Progenitor cell of endocrine pancreas (in vitro differentiated cells): ENCODE measurements at places on chromosomes 13 and 19. TPM values are rescaled to one million over a fixed set of nuclear protein-coding genes. Genes with fewer than 3 reads are reported as not detected.

- H3K4me3 ChIP-seq, result peak within 1 kb of the TSS; percentile 51
- DNase-seq, result no peak
- H3K27ac ChIP-seq, result no peak within 1 kb of the TSS
- no peaks in the 10 kb centered on the region for H3K36me3 ChIP-seq
- peaks cover 85% of the 10 kb centered on the region for H3K27me3 ChIP-seq
- peaks cover 8% of the 10 kb centered on the region for H3K4me1 ChIP-seq
Observed at GRCh38 chr19:10420444-10421239, at the start of gene PDE4A. Gene PDE4A, plus strand, starts transcription at chr19:10420538. Its CDS starts 227 bp downstream, at chr19:10420765.

DNA sequence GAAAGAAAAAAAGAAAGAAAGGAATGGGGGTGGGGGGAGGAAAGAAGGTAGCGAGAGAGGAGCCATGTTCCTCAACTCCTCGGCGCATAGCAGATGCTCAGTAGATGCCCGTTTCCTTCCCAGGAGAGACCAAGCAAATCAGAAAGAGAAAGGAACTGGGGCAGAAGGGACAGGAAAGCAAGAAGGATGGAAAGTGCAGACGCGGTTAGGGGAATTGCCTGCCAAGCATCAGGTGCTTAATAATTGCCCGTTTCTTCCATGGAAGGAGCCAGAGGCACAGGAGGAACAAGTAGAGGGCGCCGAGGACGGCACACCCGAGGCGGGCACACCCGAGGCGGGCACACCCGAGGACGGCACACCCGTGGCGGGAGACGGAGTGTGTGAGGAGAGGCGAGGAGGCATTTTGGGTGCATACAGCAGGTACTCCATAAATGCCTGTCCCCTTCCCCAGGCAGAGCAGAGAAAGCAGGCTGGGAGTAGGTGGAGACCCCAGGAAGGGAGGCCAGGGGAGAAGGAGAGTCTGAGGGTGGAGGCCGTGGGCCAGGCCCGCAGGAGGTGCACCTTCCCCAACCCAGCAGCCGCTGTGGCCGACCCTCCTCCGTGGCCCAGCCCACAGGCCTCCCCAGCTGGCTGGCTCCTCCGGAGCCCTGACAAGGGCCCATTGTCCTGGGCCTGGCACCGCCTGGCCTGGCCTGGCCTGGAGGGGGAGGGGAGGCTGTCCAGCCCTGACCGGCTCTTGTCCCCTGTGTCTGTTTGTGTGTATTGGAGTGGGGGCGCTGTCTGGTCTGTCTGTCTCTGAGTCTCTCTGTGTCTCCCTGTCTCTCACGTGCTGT lies 14.6 kb downstream of the JOSD2 start:
- no peak overlapping the region for H3K4me3 ChIP-seq
- peaks cover 9% of the 10 kb centered on the region for H3K4me1 ChIP-seq
- no peak for DNase-seq
- H3K27ac ChIP-seq, result peak overlapping the region; percentile 35
- H3K36me3 ChIP-seq, result no peaks in the 10 kb centered on the region
- H3K27me3 ChIP-seq, result peaks cover 39% of the 10 kb centered on the region

The PSPC1 gene
- 92.3 and 94.1 TPM in 2 replicates for total RNA-seq

DNA sequence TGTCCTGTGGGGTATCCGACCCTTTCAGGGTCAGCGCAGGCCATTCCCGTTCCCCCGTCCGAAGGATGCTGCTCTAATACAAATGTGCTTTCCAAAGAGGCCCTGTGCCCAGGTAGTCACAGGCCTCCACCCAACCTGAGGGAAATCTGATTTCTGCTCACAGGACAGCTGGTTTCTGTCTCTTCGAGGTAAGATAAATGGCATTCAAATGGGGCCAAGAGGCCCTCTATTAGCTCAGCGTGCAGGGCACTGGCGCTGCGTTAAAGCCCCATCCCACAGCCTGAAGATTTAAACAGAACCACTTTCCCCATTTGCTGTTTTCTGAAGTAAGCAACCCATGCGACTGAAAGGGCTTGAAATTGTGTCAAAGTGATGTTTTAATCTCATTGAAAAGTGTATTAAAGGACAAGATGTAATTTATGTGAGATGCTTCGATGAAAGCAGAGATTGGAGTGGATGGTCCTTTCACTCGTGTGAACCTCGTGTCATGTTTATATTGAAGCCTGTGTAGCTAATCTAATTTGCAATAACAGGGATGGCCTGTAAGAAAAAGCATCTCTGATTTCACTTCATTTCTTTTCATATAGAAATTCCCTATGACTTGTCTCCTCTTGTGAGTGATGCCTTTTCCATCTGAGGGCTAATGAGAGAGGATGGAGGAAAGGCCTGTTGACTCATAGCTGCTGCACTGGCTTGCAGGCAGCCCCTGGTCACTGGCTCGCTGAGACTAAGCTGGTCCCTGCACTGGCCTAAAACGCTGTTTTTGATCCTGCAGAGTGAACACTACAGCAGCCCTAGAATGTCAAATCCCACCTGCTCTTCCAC lies 7.3 kb upstream of the SOX1 start:
- no peak for DNase-seq
- no peak overlapping the region for H3K27ac ChIP-seq
- H3K27me3 ChIP-seq, result peaks cover 92% of the 10 kb centered on the region
- peaks cover 6% of the 10 kb centered on the region for H3K4me1 ChIP-seq
- H3K4me3 ChIP-seq, result no peak overlapping the region
- H3K36me3 ChIP-seq, result no peaks in the 10 kb centered on the region

The PRRG2 gene
- 6.8 and 8.3 TPM in 2 replicates for total RNA-seq

DNA sequence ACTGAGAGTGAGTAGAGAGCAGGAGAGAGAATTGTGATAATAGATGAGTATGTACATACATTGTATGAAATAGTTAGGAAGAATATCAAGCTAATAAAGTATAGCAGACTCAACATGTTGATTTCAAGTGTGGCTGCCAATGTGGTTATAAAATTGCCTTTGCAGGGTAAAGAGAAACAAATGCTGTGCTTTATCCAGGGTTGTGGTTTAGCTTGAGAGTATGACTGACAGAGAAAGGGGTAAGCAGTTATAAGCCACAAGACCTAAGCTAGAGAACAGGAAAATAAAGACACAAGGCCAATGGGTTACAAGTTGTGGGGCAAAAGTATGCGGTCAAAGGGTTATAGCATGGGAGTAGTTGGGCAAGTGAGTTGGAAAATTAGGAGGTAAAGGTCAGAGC lies 1217.5 kb downstream of the DIAPH3 start:
- no peak overlapping the region for H3K4me3 ChIP-seq
- H3K4me1 ChIP-seq, result no peaks in the 10 kb centered on the region
- DNase-seq, result no peak
- no peaks in the 10 kb centered on the region for H3K27me3 ChIP-seq
- peaks cover 6% of the 10 kb centered on the region for H3K36me3 ChIP-seq

- no peak overlapping the region for H3K27ac ChIP-seq
- no peak overlapping the region for H3K4me3 ChIP-seq
- DNase-seq, result no peak
- peaks cover 7% of the 10 kb centered on the region for H3K27me3 ChIP-seq
Observed at GRCh38 chr13:97751477-97751876, 202.0 kb upstream of the IPO5 start.

The TMEM255B gene
- 0.91 and 1.5 TPM in 2 replicates for total RNA-seq

DNA sequence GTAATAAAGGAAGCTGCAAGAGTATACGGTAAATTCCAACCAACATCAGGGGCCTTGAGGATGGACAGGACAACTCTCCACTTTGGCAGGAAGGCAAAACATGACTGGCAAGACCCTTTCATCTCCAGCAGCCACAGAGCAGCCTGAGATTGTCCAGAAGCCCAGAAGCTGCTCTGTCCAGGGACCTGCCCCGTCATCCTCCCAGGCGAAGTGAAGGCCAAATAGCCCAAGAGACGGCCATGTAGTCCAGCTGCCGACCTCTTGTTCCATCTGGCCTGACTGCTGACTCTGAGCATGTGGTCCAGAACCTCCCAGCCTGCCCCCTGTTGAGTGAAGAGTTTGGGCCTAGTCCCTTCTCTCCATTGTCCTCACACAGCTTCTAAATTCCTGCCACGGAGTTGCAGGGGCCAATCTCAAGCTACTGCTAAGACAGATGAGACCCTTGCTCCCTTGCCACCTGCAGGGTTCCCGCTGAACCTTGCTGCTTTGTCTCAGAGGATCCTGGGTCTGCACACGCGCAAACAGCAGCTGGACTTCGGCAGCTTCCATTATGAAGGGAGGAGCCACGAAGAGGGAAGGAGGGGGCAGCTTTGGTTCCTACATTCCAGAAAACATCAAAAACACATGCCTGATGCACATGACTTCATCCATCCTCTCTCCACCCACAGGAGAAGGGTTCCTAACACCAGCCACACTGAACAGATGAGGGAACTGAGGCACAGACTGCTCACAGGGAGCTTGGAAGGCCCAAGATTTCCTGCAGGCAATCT lies 196.9 kb downstream of the KATNAL1 start:
- no peaks in the 10 kb centered on the region for H3K36me3 ChIP-seq
- no peak for DNase-seq
- H3K4me3 ChIP-seq, result no peak overlapping the region
- H3K27ac ChIP-seq, result peak overlapping the region; percentile 72
- H3K4me1 ChIP-seq, result peaks cover 46% of the 10 kb centered on the region

The ZNF724 gene
- 21.7 and 22.1 TPM in 2 replicates for total RNA-seq

DNA sequence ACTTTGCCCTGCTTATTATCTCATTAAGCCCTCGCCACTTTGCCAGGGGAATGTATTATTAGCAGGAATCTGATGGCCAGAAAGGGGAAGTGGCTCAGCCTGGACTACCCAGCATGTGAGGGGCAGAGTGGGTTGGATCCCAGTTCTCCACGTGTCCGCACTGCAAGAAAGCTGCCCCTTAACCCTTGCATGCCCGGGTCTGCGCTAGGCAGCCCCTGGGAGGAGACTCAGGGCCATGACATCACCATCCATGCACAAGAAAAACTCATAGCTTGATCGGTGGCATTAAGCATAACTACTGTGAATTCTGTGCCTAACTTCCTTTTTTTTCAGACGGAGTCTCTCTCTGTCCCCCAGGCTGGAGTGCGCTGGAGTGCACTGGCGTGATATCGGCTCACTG lies 8.9 kb downstream of the CACNG8 start:
- no peaks in the 10 kb centered on the region for H3K4me1 ChIP-seq
- no peak overlapping the region for H3K4me3 ChIP-seq
- H3K27ac ChIP-seq, result no peak overlapping the region
- H3K27me3 ChIP-seq, result peaks cover 37% of the 10 kb centered on the region
- DNase-seq, result no peak
- no peaks in the 10 kb centered on the region for H3K36me3 ChIP-seq

DNA sequence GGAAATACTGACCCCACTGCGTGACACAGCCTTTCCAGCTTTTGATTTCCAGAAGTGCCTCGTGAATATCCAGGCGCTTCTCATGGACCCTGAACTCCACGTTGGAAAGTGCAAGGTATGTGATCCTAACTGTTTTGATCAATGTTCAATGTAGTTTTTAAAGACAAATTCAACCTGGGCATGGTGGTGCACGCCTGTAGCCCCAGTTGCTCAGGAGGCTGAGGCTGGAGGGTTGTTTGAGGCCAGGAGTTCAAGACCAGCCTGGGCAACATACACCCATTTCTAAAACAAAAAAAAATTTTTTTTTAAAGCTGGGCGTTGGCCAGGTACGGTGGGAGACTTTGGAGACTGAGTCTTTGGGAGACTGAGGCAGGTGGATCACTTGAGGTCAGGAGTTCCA lies 31.3 kb downstream of the CATSPERD start:
- no peak for DNase-seq
- no peaks in the 10 kb centered on the region for H3K36me3 ChIP-seq
- H3K27me3 ChIP-seq, result peaks cover 11% of the 10 kb centered on the region

- H3K4me3 ChIP-seq, result no peak overlapping the region
- H3K27ac ChIP-seq, result no peak overlapping the region
Observed at GRCh38 chr19:8034178-8034525, 18.4 kb upstream of the CCL25 start.

GRCh38 chr19:52034051-52034728 lies 6.0 kb upstream of the ZNF614 start:
- H3K4me3 ChIP-seq, result no peak overlapping the region
- H3K4me1 ChIP-seq, result no peaks in the 10 kb centered on the region
- H3K27me3 ChIP-seq, result no peaks in the 10 kb centered on the region
- no peak for DNase-seq
- H3K27ac ChIP-seq, result peak overlapping the region; percentile 89

- peak overlapping the region; percentile 1 for H3K27ac ChIP-seq
- no peaks in the 10 kb centered on the region for H3K27me3 ChIP-seq
- H3K4me3 ChIP-seq, result no peak overlapping the region
- peaks cover 3% of the 10 kb centered on the region for H3K36me3 ChIP-seq
- H3K4me1 ChIP-seq, result peaks cover 84% of the 10 kb centered on the region
- no peak for DNase-seq
Observed at GRCh38 chr13:52001120-52001731, 10.0 kb downstream of the ATP7B start.

The ZSCAN5B gene
- total RNA-seq, result not detected in 2 replicates

GRCh38 chr13:30421093-30422053 lies 920 bp upstream of the UBE2L5 start:
- peaks cover 11% of the 10 kb centered on the region for H3K4me1 ChIP-seq
- no peak overlapping the region for H3K27ac ChIP-seq
- H3K36me3 ChIP-seq, result no peaks in the 10 kb centered on the region

DNA sequence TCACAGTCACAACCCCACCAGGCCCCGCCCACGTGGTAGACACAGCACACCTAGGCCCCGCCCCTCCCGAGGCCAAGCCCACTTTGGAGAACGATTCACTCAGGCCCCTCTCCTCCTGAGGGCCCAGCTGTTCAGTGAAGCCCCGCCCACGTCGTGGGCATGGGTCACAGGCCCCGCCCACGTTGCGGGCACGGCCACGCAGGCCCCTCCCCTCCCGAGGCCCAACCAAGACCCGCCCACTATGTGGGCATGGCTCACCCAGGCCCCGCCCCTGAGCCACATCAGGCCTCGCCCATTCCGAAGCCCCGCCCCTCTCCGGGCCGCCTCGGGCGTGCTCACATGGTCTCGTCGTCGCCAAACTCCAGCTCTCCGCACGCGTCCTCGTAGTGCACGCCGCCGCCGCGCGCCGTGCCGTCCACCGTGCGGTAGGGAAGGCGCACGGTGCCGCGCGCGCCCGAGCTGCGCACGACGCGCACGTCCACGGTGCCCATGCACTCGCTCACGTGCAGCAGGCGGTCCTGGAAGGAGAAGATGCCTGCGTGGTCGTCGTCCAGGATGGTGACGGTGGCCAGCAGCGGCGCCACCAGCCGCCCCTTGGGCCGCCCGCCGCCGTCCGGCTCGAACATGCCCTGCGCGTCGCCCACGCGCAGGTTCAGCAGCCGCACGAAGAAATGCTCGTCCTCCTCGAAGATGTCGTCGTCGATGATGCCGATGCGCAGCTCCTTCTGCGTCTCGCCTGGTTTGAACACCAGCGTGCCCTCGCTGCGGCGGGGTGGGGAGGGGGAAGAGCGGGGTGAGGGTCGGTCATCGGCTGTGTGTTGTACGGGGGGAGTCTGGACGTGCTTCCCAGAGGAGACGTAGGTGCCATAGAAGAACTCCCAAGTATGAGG lies 24.0 kb downstream of the SLC8A2 start:
- peaks cover 84% of the 10 kb centered on the region for H3K27me3 ChIP-seq
- DNase-seq, result peak; percentile 46
- H3K27ac ChIP-seq, result no peak overlapping the region
- no peak overlapping the region for H3K4me3 ChIP-seq
- peaks cover 1% of the 10 kb centered on the region for H3K36me3 ChIP-seq

The SPACA4 gene
- total RNA-seq, result not detected in 2 replicates

GRCh38 chr13:43895940-43896339 lies 16.2 kb downstream of the LACC1 start:
- no peak overlapping the region for H3K27ac ChIP-seq
- H3K36me3 ChIP-seq, result no peaks in the 10 kb centered on the region
- no peak for DNase-seq
- no peaks in the 10 kb centered on the region for H3K4me1 ChIP-seq
